ENCODE measurements at places on chromosomes 7 and 10. TPM values are rescaled to one million over a fixed set of nuclear protein-coding genes. Genes with fewer than 3 reads are reported as not detected.
A peak's percentile ranks its signal among the peaks of the same experiment; 100 is the strongest.

WIPF3 gene
- total RNA-seq: not detected

DNA sequence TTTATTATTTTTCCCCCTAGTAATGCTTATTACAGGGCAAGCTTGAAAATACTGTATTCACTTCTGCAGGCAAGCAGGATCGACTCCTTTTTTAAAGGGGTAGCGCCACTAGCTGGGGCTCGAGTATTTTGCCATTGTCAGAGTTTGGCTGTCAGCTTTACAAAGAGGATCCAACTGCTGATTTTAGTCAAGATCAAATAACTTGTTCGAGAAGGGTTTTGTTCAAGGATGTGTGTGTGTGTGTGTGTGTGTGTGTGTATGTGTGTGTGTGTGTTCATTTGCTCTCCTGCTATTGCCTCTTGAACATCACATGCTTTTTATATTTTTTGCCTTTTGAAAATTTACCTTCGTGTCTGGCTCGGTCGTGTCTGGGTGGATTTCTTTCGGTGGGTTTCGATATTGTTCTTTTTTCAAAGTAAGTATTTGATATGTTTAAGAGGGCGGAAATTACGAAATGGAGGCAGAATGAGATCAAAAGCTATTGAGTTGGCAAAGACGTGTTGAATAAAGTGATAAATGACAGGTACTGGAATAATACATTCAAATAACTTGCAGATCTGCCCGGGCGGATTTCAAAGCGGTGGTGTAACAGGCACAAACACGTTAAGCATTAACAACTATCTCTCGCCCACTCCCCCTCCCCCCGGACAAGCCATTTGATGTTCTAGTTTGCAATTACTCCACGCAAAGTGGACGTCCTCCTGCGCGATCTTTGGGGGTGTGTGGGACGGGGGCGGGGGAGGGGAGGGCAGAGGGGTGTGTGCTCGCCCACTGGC is 1.1 kb downstream of the ARID5B start:
- peak overlapping the region; percentile 96 for H3K4me3 ChIP-seq
- no peaks in the 10 kb centered on the region for H3K27me3 ChIP-seq
- H3K36me3 ChIP-seq: no peaks in the 10 kb centered on the region
- peak overlapping the region; percentile 92 for H3K27ac ChIP-seq
- peaks cover 23% of the 10 kb centered on the region for H3K4me1 ChIP-seq

HYCC1 gene
- 17.6 TPM for total RNA-seq

DNA sequence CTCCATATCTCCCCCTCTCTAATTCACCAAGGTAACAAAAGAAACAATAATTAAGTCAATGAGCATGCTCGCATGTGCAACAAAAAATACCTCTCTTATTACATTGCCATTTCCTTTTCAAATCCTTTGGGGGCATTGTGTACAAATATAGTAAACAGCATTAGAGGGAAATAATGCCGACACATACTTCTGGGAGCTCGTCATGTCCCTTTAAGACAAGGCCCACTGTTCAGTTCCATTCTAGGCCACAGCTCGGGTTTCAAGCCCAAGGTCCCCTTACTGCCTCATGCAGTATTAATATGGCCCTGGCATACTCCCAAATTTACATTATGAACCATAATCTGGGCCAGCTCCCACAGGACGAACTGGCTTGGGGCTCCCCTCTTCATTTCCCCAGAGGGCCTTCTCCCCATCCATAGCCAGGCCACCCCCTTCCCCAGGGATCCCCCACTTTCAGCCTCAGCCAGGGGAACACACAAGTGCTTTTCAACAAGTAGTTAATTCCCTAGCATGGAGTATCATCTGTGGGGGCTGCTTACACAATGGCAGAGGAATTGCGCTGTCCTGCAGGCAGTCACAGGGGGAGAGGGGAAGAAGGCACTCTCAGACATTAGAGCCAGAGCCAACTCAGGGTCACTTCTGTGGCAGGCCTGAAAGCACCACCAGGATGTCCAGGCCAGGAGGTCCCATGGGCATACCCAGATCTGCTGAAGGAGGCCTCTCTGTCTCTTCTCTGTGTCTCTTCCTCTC is 110.6 kb downstream of the KCNMA1 start:
- DNase-seq: no peak
- H3K27me3 ChIP-seq: no peaks in the 10 kb centered on the region
- H3K36me3 ChIP-seq: no peaks in the 10 kb centered on the region
- H3K4me1 ChIP-seq: no peaks in the 10 kb centered on the region
- H3K27ac ChIP-seq: no peak overlapping the region
- H3K4me3 ChIP-seq: no peak overlapping the region

GRCh38 chr7:80918909-80919721 is at the start of gene SEMA3C:
TSS of gene SEMA3C (minus strand) at chr7:80919051. CDS start at chr7:80916781, 2,270 bp downstream.
- no peaks in the 10 kb centered on the region for H3K27me3 ChIP-seq
- no peak within 1 kb of the TSS for H3K4me3 ChIP-seq
- no peaks in the 10 kb centered on the region for H3K36me3 ChIP-seq
- H3K4me1 ChIP-seq: no peaks in the 10 kb centered on the region

DNA sequence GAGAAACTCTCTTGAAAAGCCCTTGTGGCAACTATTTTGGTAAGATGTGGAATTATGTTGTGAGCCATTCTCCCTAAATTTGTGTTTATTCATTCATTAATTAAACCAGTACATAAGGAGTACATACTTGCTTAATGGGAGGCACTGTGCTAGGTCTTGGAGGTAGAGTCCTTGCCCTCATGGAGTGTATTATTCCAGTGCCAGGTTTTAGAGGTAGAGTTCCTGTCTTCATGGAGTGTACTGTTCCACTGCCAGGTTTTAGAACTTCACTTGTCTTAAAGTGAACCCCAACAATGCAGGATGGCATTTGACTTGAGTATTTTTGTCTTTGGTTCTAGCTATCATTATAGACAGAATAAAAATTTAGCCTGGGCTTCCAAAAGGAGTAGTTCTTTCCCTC is 8.8 kb downstream of the MXI1 start:
- H3K27me3 ChIP-seq: no peaks in the 10 kb centered on the region
- DNase-seq: no peak
- H3K4me1 ChIP-seq: peaks cover 16% of the 10 kb centered on the region
- H3K36me3 ChIP-seq: no peaks in the 10 kb centered on the region
- no peak overlapping the region for H3K4me3 ChIP-seq
